ENCODE measurements at places on chromosomes 1 and 21. TPM values are rescaled to one million over a fixed set of nuclear protein-coding genes. Genes with fewer than 3 reads are reported as not detected.

DNA sequence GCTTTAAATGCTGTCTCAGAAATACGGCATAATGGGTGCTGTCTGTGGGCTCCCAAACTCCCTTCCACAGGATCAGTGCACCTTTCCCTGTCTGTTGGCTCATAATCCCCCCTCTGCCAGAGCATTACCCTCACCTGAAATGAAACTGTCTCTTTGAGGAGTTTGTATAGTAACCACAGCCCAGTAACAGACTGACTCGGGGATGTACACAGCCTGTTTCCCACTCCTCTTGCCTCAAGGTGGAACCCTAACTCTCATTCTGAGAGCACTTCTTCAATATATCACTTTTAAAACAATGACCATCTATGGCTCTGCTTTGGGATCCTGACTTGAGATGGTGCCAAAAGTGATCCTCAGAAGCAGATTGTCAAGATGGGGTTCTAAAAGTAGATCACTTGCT is 332.5 kb downstream of the AMY1C start:
- no peaks in the 10 kb centered on the region for H3K36me3 ChIP-seq
- no peak overlapping the region for H3K27ac ChIP-seq
- H3K4me3 ChIP-seq, result no peak overlapping the region
- no peaks in the 10 kb centered on the region for H3K4me1 ChIP-seq
- H3K27me3 ChIP-seq, result no peaks in the 10 kb centered on the region

- H3K27ac ChIP-seq, result no peak overlapping the region
- H3K27me3 ChIP-seq, result no peaks in the 10 kb centered on the region
- H3K4me3 ChIP-seq, result no peak overlapping the region
- no peak for DNase-seq
Observed at GRCh38 chr1:86318436-86318835, 77.7 kb downstream of the ODF2L start.

- no peak overlapping the region for H3K27ac ChIP-seq
- H3K4me3 ChIP-seq, result no peak overlapping the region
- DNase-seq, result no peak
- no peaks in the 10 kb centered on the region for H3K36me3 ChIP-seq
- no peaks in the 10 kb centered on the region for H3K4me1 ChIP-seq
Observed at GRCh38 chr1:47776667-47777131, 220.5 kb downstream of the TRABD2B start.

PRAMEF11 gene
- not detected for polyA plus RNA-seq

LCE1A gene
- not detected for polyA plus RNA-seq

BEND5 gene
- not detected for polyA plus RNA-seq
